PC-3 (cell line): ENCODE measurements at places on chromosomes 5 and 9. TPM values are rescaled to one million over a fixed set of nuclear protein-coding genes. Genes with fewer than 3 reads are reported as not detected.
A peak's percentile ranks its signal among the peaks of the same experiment; 100 is the strongest.

DNA sequence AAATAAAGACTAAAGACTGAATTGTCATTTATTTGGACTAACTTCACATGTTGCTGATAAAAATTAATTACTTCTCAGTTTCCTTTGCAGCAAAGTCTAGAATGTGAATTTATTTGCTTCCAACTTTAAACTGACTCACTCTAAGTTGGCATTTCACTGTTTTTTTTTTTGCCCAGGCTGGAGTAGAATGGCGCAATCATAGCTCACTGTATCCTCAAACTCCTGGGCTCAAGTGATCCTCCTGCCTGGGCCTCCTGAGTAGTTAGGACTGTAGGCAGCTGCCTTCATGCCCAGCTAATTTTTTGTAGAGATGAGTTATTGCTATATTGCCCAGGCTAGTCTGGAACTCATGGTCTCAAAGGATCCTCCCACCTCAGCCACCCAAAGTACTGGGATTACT, 3.5 kb downstream of the CCNB1 start:
- H3K27ac ChIP-seq, result no peak overlapping the region
- H3K4me3 ChIP-seq, result no peak overlapping the region
- no peak for DNase-seq
- H3K36me3 ChIP-seq, result peaks cover 43% of the 10 kb centered on the region

- H3K4me1 ChIP-seq, result peaks cover 11% of the 10 kb centered on the region
- no peak for DNase-seq
- no peaks in the 10 kb centered on the region for H3K36me3 ChIP-seq
- no peak overlapping the region for H3K27ac ChIP-seq
These were observed 141.9 kb downstream of the NPR3 start for GRCh38 chr5:32852976-32853375.

DNA sequence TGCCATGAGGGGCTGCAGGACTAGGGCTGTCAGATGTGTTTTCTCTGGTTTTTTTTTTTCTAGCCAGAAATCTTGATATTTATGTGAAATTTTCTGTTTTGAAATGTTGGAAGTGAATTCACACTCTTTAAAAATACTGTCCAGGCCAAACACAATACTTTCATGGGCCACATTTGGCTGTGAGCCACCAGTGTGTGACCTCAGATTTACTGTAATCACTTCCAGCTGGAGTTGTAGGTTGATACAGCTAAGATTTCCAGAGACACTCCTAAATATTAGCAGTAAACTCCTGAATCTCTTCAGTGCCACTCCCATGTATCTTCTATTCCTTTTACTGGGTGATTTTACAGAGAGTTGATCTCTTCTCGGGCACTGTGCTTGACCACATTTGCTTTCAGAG, 92.2 kb upstream of the CKMT2 start:
- H3K4me3 ChIP-seq, result no peak overlapping the region
- H3K36me3 ChIP-seq, result no peaks in the 10 kb centered on the region
- no peak overlapping the region for H3K27ac ChIP-seq

DNA sequence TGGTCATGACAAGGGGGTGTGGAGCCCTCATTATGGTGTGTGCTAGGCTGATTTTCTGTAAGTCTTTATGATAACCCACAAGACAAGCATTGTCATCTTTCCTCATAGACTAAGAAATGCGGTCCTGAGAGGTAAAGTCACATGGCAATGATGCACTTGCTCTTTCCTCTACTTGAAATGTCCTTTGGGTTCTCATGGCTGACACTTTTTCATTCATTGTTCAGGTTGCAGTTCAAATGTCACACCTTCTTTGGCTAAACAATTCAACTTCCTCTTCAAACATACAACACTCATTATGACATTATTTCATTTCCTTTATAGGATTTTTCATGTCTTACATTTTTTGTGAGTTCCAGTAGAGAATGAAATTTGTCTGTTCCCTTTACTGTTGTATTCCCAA, 323.6 kb upstream of the PRR16 start:
- H3K4me3 ChIP-seq, result no peak overlapping the region
- H3K36me3 ChIP-seq, result no peaks in the 10 kb centered on the region
- DNase-seq, result no peak
- no peaks in the 10 kb centered on the region for H3K27me3 ChIP-seq
- H3K27ac ChIP-seq, result no peak overlapping the region
- peaks cover 12% of the 10 kb centered on the region for H3K4me1 ChIP-seq

DNA sequence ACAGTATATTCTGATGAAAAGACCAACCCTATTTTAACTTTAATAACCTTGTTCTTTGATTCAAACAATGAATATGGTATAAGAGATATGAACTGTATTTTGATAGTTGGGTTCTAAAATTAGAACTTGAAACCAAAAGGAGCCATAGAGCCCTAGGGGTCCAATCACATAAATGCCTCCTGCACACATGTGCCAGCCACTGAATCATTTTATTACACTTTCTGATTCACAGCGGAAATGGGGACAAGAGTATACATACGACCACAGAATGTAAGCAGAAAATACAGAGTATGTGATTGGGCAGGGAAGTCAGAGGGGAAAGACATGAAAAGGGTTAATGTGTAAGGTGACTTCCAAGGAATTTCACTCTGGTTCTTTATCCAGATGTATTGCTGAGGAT, 1000.2 kb downstream of the NR2F1-AS1 start:
- H3K27ac ChIP-seq, result no peak overlapping the region
- DNase-seq, result peak; percentile 8
- H3K27me3 ChIP-seq, result no peaks in the 10 kb centered on the region
- H3K4me1 ChIP-seq, result no peaks in the 10 kb centered on the region

DNA sequence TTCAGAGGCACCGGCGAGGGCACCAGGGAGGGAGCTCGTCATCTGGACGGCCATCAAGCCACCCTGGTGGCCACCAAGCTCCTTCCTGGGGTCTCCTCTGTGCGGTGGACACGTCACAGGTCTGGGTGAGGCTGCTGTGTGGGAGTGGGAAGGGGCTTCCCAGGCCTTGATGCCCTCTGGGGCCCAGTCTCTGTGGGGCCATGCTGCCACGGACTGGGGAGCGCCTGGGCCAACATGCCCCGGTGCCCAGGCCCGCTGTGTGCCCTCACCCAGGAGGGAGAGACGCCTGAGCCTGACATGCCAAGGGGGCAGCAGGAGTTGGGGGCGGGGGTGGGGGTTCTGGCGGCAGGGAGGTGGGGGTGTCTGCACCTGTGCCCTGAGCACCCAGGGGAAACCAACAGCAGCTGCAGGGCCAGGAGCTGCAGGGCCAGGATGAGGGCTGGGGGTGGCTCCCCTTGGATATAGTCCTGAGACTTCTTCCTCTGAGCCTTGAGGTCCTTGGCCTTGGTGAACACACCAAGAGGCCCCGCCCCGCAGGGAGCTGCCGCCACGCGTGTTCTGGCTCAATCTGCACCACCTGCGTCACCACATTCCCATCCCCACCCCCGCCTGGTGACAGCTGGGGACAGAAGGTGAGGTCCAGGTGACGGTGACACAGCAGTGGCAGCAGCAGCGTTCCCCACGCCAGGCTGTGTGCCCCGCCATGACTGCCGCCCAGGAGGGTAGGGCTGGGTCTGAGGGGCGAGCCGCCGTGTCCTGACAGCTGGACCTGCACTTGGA, 15.3 kb upstream of the SEC16A start:
- no peaks in the 10 kb centered on the region for H3K27me3 ChIP-seq
- no peak overlapping the region for H3K27ac ChIP-seq
- no peaks in the 10 kb centered on the region for H3K4me1 ChIP-seq
- no peak overlapping the region for H3K4me3 ChIP-seq
- H3K36me3 ChIP-seq, result no peaks in the 10 kb centered on the region

- H3K27ac ChIP-seq, result peak overlapping the region; percentile 38
- peaks cover 22% of the 10 kb centered on the region for H3K4me1 ChIP-seq
- DNase-seq, result peak; percentile 70
- H3K36me3 ChIP-seq, result no peaks in the 10 kb centered on the region
- no peaks in the 10 kb centered on the region for H3K27me3 ChIP-seq
These were observed 220.0 kb downstream of the PDE4D start for GRCh38 chr5:59673438-59674058.

GRCh38 chr5:178330791-178331404, 98.3 kb upstream of the PHYKPL start:
- H3K36me3 ChIP-seq, result no peaks in the 10 kb centered on the region
- H3K27me3 ChIP-seq, result peaks cover 13% of the 10 kb centered on the region
- H3K4me3 ChIP-seq, result no peak overlapping the region

GRCh38 chr9:14517154-14517906, 175.9 kb downstream of the ZDHHC21 start:
- no peak overlapping the region for H3K27ac ChIP-seq
- H3K36me3 ChIP-seq, result no peaks in the 10 kb centered on the region
- no peaks in the 10 kb centered on the region for H3K27me3 ChIP-seq
- DNase-seq, result no peak

GRCh38 chr5:174272671-174273070, 227.2 kb downstream of the NSG2 start:
- peaks cover 51% of the 10 kb centered on the region for H3K27me3 ChIP-seq
- H3K4me3 ChIP-seq, result no peak overlapping the region
- H3K27ac ChIP-seq, result no peak overlapping the region
- no peaks in the 10 kb centered on the region for H3K4me1 ChIP-seq

- DNase-seq, result no peak
- no peaks in the 10 kb centered on the region for H3K4me1 ChIP-seq
- H3K27ac ChIP-seq, result no peak overlapping the region
- H3K27me3 ChIP-seq, result no peaks in the 10 kb centered on the region; the same call in 1 of the 2 replicates
- no peaks in the 10 kb centered on the region for H3K36me3 ChIP-seq
These were observed 351.9 kb upstream of the IRX2 start for GRCh38 chr5:3103262-3103811.

DNA sequence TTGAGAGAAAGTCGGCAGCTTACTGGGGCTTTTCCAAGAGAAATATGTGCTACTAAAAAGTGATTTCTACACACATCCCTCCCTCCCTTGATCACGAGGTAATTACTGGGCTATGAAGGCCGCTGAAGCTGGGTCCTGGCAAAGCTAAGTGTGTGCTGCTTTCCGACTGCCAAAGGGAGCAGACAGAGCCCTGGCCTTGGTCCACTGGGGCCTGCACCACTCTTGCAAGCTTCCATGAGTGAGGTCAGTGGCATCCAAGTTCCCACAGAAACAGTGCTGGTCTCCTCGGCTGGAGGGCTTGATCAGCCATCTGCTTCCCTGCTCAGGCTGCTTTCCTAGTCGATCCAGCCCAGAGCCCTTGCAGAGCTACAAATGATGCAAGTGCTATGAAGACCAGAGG, 154.8 kb upstream of the LHFPL2 start:
- peaks cover 10% of the 10 kb centered on the region for H3K4me1 ChIP-seq
- H3K27me3 ChIP-seq, result no peaks in the 10 kb centered on the region
- H3K27ac ChIP-seq, result no peak overlapping the region
- no peak for DNase-seq

- no peaks in the 10 kb centered on the region for H3K27me3 ChIP-seq
- peak overlapping the region; percentile 91 for H3K27ac ChIP-seq
- H3K4me1 ChIP-seq, result peaks cover 63% of the 10 kb centered on the region
- peak overlapping the region; percentile 36; the same call in 1 of the 2 replicates for H3K4me3 ChIP-seq
- DNase-seq, result peak; percentile 55
These were observed 2.5 kb downstream of the IL7R start for GRCh38 chr5:35859101-35859661.

GRCh38 chr9:1440256-1440655, 390.1 kb downstream of the DMRT2 start:
- H3K27ac ChIP-seq, result no peak overlapping the region
- H3K36me3 ChIP-seq, result no peaks in the 10 kb centered on the region
- peaks cover 12% of the 10 kb centered on the region for H3K27me3 ChIP-seq
- H3K4me3 ChIP-seq, result no peak overlapping the region
- H3K4me1 ChIP-seq, result no peaks in the 10 kb centered on the region
- no peak for DNase-seq

- H3K4me1 ChIP-seq, result no peaks in the 10 kb centered on the region
- H3K36me3 ChIP-seq, result no peaks in the 10 kb centered on the region
- no peak overlapping the region for H3K4me3 ChIP-seq
- no peak overlapping the region for H3K27ac ChIP-seq
- no peaks in the 10 kb centered on the region for H3K27me3 ChIP-seq
- no peak for DNase-seq
These were observed 455.9 kb upstream of the KLF4 start for GRCh38 chr9:107945493-107945892.

DNA sequence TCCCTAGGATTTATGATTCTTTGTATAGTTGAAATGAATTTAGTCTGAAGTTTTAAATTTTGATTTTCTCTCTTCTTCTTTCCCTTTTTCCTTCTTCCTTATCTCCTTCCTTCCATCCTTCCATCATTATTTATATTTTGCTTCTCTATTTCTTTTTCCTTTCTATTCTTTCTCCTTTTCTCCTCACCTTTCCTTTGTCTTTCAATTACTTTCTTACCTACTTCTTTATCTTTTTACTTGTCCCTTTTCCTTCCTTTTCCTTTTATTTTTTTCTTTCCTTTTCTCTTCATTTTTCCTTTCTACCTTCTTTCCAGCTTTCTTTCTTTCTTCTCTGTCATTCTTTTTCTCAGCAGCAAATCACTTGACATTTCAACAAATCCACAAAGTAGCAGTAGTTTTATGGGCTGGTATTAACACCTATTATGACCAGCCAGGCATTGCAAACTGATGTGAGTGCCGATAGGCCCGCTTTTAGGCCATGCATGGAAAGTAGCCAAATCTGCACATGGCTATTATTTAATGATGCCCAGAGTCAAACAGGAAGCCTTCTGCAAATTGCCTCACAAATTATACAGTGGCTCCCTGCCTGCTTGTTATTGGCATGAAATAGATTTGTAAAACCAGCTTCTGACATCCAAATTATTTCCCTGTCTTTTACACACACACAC, 37.1 kb upstream of the NR3C1 start:
- H3K36me3 ChIP-seq, result no peaks in the 10 kb centered on the region
- H3K4me1 ChIP-seq, result peaks cover 10% of the 10 kb centered on the region; the same call in 1 of the 2 replicates
- no peak for DNase-seq
- no peaks in the 10 kb centered on the region for H3K27me3 ChIP-seq

DNA sequence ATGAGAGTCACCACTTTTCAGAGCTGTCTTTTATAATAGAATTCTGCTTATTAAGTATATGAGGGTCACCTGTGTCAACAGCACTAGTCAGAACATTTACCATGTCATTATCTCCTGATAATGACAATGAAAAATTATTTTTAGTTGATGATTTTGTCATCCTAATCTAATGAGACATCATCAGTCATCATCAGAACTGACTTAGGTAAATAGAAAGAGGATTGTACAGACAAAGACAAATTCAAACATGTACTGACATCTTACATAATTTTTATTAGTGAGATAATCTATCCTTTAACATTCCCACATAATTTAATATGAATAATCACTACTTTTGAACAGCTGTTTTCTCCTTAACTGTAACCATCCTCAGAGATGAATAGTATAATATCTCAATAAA, 22.6 kb downstream of the CDH9 start:
- H3K27ac ChIP-seq, result no peak overlapping the region
- H3K27me3 ChIP-seq, result no peaks in the 10 kb centered on the region
- no peak overlapping the region for H3K4me3 ChIP-seq
- peak; percentile 47 for DNase-seq
- H3K36me3 ChIP-seq, result no peaks in the 10 kb centered on the region

GRCh38 chr9:134858051-134858841, 22.4 kb upstream of the FCN2 start:
- H3K4me3 ChIP-seq, result no peak overlapping the region
- H3K27me3 ChIP-seq, result 0 out of 2 replicates have a peak, but pooled peaks cover 11% of the 10 kb centered on the region
- H3K27ac ChIP-seq, result no peak overlapping the region
- H3K36me3 ChIP-seq, result no peaks in the 10 kb centered on the region
- DNase-seq, result peak; percentile 50

- no peaks in the 10 kb centered on the region for H3K27me3 ChIP-seq
- H3K27ac ChIP-seq, result no peak overlapping the region
- no peaks in the 10 kb centered on the region for H3K4me1 ChIP-seq
- H3K4me3 ChIP-seq, result no peak overlapping the region
- no peak for DNase-seq
- H3K36me3 ChIP-seq, result no peaks in the 10 kb centered on the region
These were observed 52.1 kb upstream of the NOTCH1 start for GRCh38 chr9:136597965-136598364.

F12 gene
- 31.0 and 36.8 TPM in 2 replicates for total RNA-seq

FOXD4L4 gene
- total RNA-seq, result not detected in 2 replicates

PRSS3 gene
- 225 and 240 TPM in 2 replicates for total RNA-seq

PSD2 gene
- not detected in 2 replicates for total RNA-seq

SPATA31D4 gene
- total RNA-seq, result not detected in 2 replicates

TAF11L5 gene
- not detected in 2 replicates for total RNA-seq

CNTNAP3 gene
- total RNA-seq, result 26.3 and 38.0 TPM in 2 replicates

PCDHA12 gene
- 7.0 and 8.2 TPM in 2 replicates for total RNA-seq

SPINK7 gene
- 0.15 TPM in 1 of 2 replicates, not detected in the other for total RNA-seq
